ENCODE measurements at places on chromosomes 12 and 14. TPM values are rescaled to one million over a fixed set of nuclear protein-coding genes. Genes with fewer than 3 reads are reported as not detected.

The SERPINA9 gene
- not detected for total RNA-seq

The PLBD1 gene
- total RNA-seq, result not detected

The RDH5 gene
- total RNA-seq, result 10.1 TPM

The TMPRSS12 gene
- total RNA-seq, result not detected

The GPD1 gene
- total RNA-seq, result not detected

GRCh38 chr12:1504895-1505311 is 89.5 kb downstream of the FBXL14 start:
- no peak for DNase-seq

DNA sequence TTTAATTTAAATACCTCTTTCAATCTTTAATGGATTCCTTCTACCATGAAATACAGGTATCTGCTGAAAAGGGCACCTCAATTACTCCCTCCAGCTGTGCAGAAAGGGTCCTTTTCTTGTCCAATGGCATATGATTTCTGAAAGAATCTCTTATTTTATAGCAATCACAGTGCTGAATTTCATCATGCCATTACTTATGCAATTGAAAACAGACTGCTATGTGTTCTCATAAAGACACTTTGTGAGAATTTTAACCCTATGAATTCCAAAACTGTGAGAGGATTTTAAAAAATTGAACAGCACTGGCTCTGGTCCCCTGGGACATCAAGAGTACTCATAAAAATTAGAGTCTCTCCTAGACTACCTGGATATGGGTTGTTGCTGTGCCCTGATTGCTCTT is 45.9 kb upstream of the CNOT2 start:
- no peak for DNase-seq

DNA sequence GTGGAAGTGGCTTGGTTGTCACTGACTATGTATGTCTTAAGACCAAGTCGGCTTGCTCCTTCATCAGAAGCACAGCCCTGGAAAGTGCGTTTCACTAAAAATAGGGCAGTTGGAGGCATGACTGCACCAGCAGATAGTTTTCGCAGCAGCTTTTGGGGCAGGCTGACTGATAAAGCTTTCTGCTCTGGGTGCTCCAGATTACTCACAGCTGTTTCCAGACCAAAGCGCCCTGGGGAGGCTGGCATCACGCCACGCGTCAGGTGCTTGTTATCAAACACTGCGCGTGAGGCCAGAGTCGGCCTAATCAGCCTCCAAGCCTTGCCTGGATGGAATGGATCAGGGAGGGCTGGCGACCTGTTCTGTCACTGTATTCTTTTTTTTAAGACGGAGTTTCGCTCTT is 13.3 kb upstream of the LRRC10 start:
- DNase-seq, result no peak

DNA sequence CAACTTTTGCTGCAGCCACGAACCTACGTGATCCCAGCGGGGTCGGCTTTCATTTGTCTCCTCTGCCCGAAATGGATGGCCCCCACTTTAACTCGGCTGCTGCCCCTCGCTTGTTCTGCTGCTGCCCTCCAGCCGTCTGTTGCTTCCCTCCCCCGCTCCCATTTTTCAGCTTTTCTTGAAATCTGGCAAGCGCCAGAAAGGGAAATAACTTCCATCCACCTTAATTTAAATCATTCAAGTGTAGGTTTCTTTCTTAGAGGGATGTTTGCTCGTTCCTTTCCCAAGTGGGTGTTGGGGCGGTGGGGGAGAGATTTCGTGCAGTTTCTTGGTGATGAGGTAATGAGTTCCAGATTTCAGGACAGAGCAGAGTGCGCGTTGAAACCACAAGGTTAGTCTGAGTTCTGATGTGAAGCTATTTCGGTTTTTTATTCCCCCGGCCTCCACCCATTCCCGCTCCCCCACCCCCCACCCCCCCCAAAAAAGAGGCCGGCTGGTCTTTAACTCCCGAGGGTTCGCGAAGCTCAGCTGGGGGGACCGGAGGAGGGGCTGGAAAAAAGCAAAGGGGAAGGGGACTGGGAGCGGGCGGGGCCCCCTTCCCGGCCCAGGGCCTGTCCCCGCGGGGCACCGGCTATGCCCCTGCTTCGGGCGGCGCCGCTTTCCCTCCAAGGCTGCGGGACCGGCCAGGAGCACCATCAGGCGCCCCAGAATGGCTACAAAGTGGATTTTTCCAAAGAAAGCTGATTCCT is 2.2 kb upstream of the ZFP36L1 start:
- DNase-seq, result peak; percentile 54

DNA sequence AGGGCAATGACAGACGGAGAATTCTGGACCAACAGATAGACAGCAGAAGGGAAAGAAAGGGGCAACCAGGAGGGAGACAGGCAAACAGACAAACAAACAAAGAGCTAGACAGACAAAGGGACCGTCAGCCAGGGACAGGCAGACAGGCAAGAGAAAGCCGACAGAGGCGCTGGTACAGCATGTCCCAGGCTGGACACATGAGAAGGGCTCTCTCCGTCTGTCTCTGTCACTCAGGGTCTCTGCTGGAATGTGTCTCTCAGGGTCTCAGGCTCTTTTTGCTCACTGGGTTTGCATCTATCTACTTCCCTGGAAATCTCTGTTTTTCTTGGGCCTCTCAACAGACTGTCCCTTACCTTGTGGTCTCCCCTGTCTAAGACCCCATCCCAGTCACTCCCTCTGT is 8.2 kb upstream of the SMUG1 start:
- no peak for DNase-seq

DNA sequence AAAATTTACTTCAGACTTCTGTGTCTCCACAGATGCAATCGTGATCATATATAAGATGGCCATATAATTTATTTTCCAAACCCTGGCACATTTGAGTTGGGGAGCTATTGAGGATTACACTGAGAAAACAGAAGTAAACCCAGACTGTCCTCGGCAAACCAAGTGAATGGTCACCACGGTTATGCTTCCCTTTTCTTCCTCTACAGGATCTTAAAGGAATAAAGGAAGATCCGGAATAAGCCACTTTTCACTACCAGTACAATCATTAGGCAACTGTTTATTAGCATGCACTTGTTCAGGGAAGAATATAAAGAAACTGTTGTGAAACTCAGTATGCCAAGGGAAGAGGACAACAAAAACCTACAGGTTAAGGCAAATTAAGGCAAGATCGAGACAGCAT is 27.6 kb downstream of the SBNO1 start:
- DNase-seq, result no peak

GRCh38 chr12:1864867-1865266 is 44.5 kb downstream of the LRTM2 start:
- no peak for DNase-seq

DNA sequence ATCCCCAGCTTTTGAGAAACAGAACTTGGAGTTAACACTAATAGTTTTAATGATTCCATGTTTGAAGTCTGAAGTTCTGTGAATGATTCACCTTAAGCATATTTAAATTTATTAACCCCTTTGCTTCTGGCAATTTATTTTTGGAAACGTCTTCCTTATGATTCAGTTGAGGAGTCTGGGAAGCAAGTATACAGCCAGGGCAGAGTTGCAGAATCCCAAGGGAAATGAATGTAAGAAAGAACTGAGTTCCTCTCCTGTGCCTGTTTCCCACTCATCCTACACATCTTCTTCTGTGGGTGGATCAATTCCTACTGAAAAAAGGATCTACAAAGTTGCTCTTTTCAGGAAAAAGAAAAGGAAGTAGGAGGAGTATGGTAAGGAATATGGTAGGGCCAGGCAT is 108.2 kb upstream of the CCDC91 start:
- DNase-seq, result no peak

- DNase-seq, result no peak
These were observed 139.7 kb upstream of the TBX3 start for GRCh38 chr12:114823724-114824123.

DNA sequence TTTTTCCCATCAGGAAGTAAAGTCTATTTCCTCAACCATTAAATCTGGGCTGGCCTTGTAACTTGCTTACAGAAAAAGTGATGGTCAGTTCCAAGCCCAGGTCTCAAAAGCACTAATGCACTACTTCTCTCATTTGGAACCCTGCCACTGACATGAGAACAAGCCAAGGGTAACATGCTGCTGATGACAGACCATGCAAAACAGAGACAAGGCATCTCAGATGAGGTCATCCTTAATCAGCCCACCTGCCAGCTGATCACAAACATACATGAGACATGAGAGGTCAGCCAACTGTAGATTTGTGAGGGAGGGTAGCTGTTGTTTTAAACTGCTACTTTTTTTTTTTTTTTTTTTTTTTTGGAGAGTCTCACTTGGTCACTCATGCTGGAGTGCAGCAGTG is 16.2 kb downstream of the TWF1 start:
- DNase-seq, result no peak

- DNase-seq, result no peak
These were observed 185.7 kb upstream of the BTG1 start for GRCh38 chr12:92331383-92331782.

GRCh38 chr12:13961971-13962370 is 19.4 kb downstream of the GRIN2B start:
- DNase-seq, result no peak

DNA sequence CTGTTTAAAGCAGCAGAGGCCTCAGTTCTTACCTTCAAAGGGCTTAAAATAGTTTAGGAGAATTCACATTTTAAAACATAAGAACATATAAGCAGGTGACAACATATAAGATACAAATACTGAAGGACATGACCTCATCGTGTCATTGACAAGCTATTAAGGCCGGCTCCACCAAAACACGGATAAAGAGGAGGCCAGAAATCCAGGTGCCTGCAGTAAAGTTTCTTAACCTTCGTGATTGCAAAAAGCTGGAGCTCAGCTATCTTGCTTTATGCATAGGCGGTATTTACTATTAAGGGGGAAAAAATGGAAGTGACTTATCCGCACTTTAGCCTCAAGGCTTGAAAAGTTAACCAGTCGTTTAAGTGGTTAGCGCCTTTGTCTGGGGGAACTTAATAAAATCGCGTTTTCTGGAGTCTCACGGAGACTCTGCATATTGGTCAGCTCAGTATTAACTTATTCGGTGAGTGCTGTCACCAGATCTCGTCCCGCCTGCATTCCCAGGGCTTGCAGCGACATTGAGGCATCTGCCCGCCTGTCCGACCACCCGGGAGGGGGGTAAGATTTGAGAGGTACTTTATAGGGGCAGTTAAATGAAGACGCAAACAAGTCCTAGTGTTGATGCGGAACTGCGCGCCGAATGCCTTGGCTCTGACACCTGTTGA is 1.1 kb upstream of the SP1 start:
- DNase-seq, result peak; percentile 39

DNA sequence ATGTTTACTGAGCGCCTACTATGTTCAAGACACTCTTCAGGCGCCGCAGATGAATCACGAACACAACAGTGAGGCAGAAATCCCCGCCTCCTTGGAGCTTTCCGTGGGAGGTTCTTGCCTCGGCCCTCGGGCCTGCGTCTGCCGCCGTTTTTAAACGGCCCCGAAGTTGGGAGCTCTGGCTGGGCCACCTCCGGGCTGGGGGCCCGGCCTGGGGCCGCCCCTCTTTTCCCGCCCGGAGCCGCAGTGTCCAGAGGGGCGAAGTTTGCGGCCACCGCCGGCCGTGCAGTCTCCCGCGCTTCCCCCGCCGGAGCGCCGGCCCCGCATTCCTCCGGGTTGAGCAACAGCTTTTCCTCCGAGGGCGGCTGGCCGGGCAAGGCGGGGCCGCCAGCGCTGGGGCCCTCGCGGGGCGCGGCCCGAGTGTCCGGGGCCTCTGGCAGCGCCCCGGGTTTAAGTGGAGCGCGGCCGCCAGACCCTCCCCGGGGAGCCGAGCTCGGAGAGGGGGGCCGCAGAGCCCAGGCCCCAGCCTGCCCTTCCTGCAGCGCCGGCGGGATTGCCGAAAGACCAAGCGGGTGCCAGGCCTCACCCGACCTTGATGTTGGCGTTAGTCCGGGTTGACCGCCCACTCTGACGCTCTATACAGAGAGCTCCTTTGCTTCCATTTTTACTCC is 18.7 kb upstream of the CTDSP2 start:
- DNase-seq, result peak; percentile 22

DNA sequence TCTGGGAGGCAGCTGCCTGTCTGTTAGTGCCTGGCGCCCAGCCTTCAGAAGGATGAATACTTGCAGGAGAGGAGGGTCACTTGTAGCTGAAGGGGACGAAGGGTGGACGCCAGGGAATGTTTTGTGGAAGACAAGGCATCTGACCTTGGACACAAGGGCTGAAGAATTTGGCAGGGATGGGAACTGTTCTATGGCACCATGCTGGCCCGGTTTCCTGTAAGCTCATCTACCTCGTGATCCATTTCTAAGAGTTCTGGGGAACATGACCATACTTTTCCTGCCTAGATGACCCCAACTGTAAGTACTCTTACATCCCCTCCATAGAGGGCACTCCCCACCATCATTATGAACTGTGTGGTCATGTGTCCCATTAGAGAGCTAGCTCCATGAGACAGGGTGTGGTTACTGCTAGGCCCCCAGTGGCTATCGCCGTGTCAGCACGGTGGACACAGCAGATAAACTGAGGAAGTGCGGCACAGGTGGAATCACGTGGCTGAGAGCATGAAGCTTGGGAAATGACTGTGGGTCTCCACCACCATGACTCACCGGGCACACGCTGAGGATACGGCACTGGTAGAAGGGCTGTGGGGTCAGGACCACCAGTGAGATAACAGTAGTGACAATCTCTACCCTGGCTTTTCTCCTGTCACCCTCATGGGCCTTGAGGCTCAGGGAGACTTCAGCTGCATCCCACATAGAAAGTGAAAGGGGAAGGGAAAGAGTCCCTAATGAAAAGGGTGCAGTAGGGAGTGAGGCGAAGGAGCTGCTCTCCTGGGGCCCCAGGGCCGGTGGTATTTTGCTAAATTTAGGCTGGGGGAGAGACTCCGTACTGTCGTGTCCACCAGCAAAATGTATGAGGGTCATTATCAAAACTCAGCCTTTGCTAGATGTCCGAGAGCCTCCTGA is 252.6 kb downstream of the FOXN3 start:
- no peak for DNase-seq

DNA sequence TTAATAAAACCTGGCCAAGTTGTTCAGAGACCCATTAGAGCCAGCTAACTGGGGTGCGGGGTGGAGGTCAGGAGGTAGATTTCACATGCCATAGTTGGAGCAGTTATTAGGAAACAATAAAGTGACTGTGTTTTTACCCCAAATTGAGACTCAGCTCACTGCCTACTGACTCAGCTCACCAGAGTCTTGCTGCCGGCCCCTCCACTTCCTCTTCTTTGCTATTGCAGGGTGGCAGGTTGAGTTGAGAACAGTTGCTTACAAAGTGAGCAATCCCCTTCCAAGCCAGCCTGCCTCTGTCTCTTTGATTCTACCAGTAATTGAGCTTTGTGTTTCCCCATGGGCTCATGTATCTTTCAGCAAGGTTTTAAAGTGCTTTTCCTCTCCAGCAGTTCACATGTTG is 12.9 kb downstream of the ST8SIA1 start:
- peak; percentile 42 for DNase-seq

- no peak for DNase-seq
These were observed 148.2 kb downstream of the SLC41A2 start for GRCh38 chr12:104809706-104810385.

DNA sequence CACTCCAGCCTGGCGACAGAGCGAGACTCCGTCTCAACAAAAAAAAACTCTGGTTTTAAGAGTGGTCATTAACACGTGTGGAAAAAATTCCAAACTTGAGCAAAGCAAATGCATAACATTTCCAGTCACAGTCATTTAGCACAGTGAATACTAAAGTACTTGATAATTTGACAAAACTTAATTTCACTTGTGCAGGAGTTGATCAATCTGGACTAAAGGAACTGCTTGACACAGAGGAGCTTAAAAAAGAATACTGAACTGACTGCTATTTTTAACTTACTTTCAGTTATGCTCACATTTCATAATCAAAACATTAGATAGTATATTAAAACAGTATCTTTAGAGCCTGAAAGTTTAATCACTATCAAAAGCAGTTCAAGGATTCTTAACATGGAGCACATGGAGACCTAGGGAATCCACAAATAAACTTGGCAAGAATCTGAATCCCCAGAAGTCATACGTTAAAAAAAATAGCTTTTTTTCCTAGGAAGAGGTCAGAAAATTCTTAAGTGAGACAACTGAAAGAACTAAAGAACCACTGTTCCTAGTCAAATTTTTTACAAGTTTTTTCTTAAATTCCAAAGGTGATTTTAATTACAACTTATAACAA is 7.4 kb downstream of the UBE2N start:
- no peak for DNase-seq

All from CD4-positive, CD25-positive, alpha-beta regulatory T cell (primary cell).